ENCODE measurements at places on chromosomes 13 and 19.

DNA sequence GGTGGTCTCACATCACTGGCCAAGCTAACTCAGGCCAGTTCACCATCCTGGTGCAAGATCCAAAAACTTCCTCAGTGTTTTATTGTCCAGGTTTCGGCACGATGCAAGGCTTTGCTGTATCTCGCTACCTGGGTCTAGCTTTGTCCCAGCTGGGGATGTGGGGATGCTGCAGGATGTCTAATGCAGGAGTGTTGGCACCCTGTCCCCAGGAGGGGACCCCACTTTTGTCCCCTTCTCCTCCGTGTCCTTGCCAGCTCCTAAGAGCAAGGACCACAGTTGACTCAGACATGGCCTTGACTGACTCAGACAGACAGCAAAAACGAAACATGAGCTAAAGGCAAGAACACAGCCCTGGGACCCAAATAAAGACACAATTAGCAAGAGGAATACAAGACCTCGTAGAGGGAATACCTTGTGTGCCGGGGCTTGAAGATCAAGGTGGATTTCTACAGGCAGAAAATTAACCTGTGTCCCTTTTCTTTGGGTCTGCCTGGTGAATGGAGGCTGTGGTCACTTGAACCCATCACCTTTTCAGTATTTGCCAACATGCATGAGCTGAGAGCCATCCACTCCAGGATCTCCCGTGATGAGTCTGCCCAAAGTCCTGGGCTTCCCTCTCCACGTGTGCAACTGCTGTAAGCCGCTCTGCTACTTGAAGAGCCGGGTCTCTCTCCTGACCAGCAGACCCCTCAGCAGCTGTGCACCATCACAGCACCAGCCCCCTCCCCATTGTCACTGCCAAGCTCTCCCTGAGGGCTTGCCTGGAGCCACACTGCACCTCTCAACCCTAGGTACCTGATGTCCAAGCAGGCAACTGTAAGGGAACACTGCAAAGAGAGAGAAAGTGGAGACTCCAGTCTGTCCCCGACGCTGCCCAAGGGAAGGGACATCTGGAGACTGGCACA lies 149.5 kb upstream of the ZNF507 start:
- DNase-seq = no peak

DNA sequence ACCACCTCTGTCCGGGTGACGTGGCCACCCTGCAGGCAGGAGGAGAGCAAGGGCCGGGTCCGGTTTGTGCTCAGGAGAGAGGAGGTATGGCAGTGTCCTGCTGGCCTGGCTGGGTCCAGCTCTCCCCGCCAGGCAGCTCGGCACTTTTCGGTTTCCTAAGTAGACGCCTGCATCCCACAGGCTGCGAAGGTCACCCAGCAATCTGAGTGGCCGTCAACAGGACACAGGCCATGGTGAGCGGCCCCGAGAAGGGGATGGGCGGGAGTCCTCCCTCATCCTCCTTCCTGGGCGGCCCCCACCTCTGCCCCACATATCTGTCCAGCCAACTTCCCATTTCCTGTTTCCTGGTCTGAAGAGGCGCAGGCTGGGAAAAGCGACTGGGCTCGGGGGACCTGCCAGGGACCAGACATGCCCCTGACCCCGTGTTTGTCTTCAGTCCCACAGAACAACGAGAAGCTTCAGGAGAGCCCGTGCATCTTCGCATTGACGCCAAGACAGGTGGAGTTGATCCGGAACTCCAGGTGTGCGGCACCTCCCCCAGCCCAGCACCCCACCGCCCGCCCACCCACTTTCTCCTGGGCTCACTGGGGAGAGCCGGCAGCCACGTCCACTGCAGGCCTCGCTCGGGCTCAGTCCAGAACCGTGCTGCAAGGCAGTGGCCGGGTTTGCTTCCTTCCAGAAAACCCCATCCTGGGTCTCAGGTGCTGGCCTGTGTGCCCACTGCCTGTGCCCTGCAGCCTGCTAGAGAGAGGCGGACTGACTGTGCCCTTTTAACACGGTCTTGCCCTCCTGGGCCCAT lies 16.3 kb downstream of the PIAS4 start:
- DNase-seq = no peak

- no peak for DNase-seq
These were observed 312.8 kb upstream of the ZNF507 start for GRCh38 chr19:32032561-32032960.

- no peak for DNase-seq
These were observed 788.0 kb upstream of the ATXN8OS start for GRCh38 chr13:69319656-69320055.

GRCh38 chr13:31930490-31930889 lies 101.1 kb upstream of the FRY start:
- no peak for DNase-seq

DNA sequence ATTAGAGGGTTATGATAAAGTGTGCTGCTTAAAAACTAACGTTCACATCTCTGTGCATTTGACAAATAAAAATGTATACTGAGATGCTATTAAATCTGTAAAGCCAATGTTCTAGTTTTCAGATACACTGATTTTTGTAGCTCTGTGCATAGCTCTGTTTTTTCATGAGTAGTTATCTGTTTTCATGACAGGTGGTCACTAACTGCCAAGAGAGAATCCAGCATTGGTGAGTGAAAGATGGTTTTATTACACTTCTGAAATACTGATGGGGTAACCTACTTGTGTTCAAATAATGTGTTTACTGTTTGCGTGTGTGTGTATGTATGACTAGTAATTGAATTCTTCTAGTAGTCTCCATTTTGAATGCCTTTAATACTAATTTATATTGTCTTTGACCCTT lies 29.0 kb downstream of the URI1 start:
- no peak for DNase-seq

Measured in brain (organoid and tissue), 16 donors.